ENCODE measurements at places on chromosomes 11 and 22.
A peak's percentile ranks its signal among the peaks of the same experiment; 100 is the strongest.

- peak; percentile 15 for DNase-seq
These were observed 8.6 kb upstream of the CD82 start for GRCh38 chr11:44556735-44557409.

DNA sequence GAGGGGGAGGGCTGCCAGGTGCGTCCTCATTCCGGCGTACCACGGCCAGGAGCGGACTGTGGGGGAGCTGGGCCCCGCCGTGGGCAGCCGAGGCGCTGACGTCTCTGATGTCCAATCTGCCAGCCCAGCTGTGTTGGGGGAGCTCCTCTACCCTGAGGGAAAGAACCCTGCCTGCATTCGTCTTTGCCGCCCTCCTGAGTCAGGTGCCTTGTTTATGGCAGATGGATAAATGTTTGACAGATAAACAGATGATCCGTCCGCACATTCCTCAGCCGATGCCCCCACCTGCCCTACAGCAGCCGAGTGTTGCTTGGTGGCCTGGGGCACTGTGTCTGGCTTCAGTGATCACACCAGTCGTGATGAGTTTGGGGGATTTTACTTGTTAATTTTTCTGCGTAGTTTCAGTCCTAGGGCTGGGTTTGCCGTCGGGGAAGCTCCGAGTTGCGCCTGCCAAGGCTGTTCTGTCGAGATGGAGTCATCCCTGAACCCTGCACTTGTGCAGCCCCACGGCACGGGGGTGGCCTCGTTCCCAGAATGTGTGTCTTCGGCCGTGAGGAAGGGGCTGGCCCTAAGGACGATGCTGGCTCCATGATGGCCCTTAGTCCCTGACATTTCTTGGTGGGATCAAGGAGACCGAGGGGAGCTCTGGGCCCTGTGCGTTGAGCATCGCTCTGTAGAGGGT, 1083.9 kb downstream of the BRD1 start:
- peak; percentile 5 for DNase-seq

GRCh38 chr11:66614073-66614472, 2.4 kb upstream of the RBM14 start:
- DNase-seq: no peak

- DNase-seq: no peak
These were observed 71.5 kb upstream of the BID start for GRCh38 chr22:17845790-17846189.

DNA sequence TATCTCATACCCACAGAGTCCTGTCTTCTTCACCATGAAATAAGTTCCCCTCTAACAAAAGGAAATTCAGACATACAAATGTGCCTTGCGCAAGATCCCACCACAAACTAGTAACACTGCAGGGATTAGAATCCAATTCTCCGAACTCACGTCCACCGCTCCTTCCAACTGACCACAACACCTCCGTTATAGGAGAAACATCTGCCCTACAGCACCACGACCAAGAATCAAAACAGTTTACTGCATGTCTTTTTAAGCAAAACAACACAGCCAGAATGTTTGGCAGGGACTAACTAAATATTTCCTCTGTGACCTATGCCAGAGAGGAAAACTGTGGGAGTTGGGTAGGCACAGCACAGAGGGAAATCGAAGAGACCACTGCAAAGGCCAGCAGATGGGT, 72.7 kb upstream of the AKIP1 start:
- no peak for DNase-seq

- no peak for DNase-seq
These were observed 64.6 kb upstream of the PTPRJ start for GRCh38 chr11:47915783-47916182.

- DNase-seq: no peak
These were observed 17.7 kb downstream of the PHLDB1 start for GRCh38 chr11:118625036-118625690.

DNA sequence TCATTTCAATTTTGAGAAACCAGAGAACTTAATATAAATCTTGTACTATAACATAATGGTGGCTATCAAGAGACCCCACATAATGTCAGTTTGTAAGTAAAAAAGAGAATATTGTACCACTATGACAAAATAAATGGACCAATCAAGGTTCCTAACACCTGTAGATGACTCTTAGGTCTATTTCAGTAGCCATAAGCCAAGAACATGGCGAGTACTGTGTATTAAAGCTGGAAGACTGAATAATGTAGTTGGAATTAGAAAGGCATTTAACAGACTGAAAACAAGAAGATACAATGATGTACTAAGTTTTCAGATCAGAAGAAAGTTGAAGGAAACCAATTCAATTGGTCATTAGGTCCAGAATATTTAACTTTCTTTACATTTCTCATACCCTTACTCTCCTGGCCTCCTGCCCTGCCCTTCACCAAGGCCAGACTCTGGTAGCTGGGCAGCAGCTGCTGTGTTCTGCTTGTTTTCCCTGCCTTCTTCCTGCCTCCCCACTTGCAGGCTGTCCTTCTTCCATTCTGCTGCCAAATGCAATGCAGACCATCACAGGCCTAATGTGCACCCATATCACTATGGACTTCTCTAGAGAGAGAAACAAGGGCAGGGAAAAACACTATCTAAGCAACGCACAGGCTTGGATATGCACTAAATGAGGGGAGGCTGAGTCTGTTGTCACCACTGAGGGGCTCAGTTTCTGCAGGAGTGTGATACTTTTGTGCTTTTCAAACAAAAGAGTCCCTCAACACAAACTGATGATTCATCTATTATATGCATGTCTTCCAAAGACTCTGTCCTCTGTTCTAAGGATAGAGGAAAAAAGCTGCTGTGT, 60.1 kb downstream of the RAB30 start:
- no peak for DNase-seq

GRCh38 chr11:75440960-75441803, 8.2 kb upstream of the KLHL35 start:
- DNase-seq: no peak

- peak; percentile 64 for DNase-seq
These were observed 7.2 kb downstream of the PPFIBP2 start for GRCh38 chr11:7520981-7521487.

- DNase-seq: no peak
These were observed 177.7 kb downstream of the NAV2 start for GRCh38 chr11:19890308-19890707.

- DNase-seq: no peak
These were observed 48.1 kb upstream of the GRAMD1B start for GRCh38 chr11:123381817-123382554.

- DNase-seq: no peak
These were observed 21.8 kb upstream of the ATXN10 start for GRCh38 chr22:45649809-45650208.

GRCh38 chr22:47030881-47031627, 268.6 kb downstream of the TBC1D22A start:
- no peak for DNase-seq

- DNase-seq: no peak
These were observed 366.7 kb upstream of the NARS2 start for GRCh38 chr11:78941226-78941851.

GRCh38 chr11:102361086-102362031, 14.3 kb downstream of the BIRC2 start:
- no peak for DNase-seq

DNA sequence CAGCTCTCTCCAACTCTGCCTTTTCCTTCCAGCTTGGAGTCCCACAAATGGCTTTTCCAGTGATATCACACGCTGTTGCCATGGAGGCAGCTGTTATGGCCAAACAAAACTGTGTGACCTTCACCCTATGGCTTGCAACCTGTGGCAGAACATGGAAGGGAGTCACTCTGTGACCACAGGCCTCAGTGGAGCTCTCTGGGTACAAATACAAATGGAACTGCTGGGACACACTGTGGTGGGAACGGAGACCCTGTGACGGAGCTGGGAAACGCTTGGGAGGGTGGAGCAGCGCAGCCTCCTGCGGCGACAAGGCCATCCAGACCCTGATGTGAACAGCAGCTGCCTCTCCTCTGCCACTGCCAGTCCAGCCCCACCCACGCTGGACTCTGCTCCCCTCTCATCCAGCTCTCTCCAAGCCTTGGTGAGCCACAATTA, 162.5 kb downstream of the ETS1 start:
- DNase-seq: no peak

- DNase-seq: no peak
These were observed 629 bp downstream of the ATP5MG start for GRCh38 chr11:118401880-118402590.

DNA sequence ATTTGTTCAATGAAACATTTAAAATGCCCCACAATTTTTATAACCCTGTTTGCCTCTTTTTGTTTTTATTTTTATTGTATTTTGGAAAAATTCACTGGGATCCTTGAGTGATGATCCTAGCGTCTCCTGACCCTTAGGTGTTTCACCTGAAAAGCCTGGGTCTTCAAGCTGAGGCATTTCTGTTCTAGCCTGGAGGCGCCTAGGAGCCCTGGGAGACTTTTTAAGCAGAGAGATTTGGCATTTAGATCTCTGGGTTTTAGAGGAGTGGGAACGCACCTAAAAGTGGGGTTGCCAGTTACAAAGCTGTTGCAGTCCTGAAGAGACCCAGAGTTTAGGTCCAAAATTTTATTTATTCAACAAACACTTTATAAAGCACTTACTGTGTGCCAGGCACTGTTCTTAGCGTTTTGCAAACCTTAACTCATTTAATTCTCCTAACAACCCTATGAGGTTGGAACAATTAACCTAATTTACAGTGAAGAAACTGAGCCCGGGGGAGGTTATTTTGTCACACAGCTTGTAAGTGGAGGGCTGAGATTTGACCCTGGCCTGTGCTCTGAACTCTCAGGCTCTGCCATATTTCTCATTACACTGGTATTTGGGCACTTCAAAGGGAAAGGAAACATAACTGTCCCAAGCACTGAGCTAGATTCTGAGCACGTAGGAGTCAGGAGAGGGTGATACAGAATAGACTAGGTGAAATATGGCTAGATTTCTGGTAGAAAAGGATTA, 834 bp upstream of the FADS1 start:
- DNase-seq: no peak

- DNase-seq: no peak
These were observed 4.8 kb downstream of the OR6A2 start for GRCh38 chr11:6794639-6795038.

DNA sequence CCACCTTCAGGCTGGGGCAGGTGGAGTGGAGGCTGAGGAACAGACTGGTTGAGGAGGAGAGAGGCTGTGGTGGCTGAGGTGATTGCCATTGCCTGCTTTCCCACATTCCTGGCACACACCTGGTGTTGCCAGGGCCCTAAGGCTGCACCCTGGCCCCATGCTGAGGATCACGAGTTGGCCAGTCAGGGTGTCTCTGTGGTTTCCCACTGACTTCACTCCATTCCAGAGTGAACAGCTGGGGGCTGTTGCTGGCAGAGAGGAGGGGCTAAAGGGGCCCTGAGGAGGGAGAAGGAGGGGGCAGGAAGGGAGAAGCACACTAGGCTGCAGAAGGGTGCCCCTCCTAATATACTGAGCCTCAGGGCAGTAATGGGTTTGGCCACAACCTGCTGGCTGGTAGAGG, 1.8 kb downstream of the TMEM86A start:
- no peak for DNase-seq

DNA sequence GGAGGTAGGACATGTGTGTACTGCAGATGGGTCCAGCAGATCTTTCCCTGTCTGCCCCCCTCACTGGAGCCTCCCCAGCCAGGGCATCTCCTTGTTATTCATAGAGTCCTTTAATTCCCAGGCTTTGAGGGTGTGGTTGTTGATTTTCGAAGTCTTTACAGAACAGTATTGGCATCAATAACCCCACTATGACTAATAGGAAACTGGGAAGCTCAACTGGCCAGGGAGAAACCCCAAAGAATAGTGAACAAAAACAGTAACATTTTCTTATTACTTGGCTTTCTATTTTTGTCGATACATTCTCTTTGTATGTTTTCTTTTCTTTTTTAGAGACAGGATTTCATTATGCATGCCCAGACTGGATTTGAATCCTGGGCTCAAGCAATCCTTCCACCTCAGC, 57.9 kb downstream of the NF2 start:
- DNase-seq: no peak

- DNase-seq: peak; percentile 81
These were observed 718 bp downstream of the FADS2 start for GRCh38 chr11:61828629-61829407.

- no peak for DNase-seq
These were observed 147.4 kb upstream of the PGR start for GRCh38 chr11:101277036-101277435.

DNA sequence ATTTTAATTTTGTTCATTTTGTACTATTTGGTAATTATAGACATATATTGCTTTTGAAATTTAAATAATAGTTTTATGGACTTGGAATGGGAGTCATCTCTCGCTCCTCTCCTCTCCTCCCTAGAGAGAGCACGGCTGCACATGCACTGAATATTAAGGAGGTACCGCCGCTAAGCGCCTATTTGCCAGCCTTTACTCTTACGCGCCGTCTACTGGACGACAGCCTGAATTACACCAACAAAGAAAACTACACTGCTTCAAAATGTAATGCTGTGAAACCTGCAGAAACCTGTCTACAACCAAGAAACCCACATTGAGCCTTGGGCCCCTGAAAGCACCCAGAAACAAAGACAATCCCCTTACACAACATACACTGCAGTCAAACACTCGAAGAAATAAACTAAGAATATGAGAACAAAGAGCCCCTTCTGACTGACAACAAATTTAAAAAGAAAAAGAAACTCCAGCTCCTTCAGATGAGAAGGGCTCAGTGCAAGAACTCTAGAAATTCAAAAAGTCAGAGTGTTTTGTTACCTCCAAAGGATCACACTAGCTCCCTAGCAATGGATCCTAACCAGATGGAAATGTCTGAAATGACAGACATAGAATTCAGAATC, 737.2 kb downstream of the LRRC4C start:
- DNase-seq: peak; percentile 28

DNA sequence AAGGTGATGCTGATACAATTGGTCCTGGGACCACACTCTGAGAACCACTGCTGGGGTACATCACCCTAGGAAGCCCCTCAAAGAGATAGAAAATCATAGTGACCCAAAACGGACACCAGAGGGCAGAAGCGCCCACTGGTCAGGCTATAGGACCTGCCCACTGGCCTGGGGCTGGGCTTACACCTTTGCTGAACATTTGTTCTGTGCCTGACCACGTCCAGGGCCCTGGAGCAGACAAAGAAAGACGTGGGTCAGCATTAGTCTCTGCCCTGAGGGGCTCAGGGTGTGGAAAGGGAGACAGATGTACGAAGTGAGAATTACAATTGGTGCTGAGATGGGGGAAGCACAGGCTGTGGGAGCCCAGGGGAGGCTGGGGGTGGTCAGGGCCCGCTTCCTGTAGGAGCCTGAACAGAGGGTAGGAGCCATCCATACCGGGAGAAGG, 14.4 kb upstream of the SERPINH1 start:
- DNase-seq: peak; percentile 83

GRCh38 chr11:67211656-67212436, 54.4 kb upstream of the GRK2 start:
- DNase-seq: no peak

- peak; percentile 38 for DNase-seq
These were observed 36.7 kb downstream of the ISX start for GRCh38 chr22:35102663-35103062.

- DNase-seq: peak; percentile 62
These were observed 4.1 kb upstream of the PLAAT2 start for GRCh38 chr11:63567044-63567840.

- DNase-seq: no peak
These were observed 4.1 kb downstream of the ROBO3 start for GRCh38 chr11:124869331-124869730.

- no peak for DNase-seq
These were observed 971 bp downstream of the DNAJB13 start for GRCh38 chr11:73951797-73952196.
